ENCODE measurements at places on chromosomes 7 and 10. TPM values are rescaled to one million over a fixed set of nuclear protein-coding genes. Genes with fewer than 3 reads are reported as not detected.
A peak's percentile ranks its signal among the peaks of the same experiment; 100 is the strongest.

DNA sequence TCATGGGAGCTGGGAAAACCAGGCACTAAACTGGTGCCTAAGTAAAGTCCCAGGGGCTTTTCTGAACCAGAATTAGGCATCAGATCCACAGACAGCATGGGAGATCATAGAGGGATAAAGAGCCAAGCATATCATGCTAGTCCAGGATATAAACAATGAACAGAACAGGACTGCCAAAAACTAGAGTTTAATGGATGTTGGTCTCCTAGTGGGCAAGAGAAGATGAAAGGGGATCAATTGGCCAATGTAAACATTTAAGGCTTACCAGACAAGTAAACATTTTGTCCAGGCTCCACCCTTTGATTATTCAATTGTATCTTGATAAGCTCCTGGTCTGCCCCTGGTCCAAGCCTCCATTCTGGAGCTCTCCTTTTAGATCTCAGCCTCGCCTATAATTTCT, 18.9 kb downstream of the MACC1 start:
- DNase-seq = no peak

DNA sequence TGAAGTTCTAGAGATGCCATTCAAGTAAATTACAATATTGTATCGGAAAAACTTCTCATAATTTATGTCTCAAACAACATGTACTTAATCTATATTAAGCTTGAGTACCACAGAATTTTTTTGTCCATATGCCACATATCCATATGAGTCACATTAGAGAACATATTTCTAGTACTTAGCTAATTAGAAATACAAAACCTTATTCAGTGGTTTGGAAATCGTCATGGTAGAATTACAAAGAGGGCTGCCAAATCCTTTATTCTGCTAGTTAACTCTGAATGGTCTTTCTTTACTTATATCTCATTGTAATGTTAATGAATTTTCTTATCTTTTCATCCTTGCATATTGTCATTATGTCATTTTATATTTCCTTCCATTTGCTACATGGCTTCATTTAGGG, 9.0 kb upstream of the VIM start:
- DNase-seq = no peak

DNA sequence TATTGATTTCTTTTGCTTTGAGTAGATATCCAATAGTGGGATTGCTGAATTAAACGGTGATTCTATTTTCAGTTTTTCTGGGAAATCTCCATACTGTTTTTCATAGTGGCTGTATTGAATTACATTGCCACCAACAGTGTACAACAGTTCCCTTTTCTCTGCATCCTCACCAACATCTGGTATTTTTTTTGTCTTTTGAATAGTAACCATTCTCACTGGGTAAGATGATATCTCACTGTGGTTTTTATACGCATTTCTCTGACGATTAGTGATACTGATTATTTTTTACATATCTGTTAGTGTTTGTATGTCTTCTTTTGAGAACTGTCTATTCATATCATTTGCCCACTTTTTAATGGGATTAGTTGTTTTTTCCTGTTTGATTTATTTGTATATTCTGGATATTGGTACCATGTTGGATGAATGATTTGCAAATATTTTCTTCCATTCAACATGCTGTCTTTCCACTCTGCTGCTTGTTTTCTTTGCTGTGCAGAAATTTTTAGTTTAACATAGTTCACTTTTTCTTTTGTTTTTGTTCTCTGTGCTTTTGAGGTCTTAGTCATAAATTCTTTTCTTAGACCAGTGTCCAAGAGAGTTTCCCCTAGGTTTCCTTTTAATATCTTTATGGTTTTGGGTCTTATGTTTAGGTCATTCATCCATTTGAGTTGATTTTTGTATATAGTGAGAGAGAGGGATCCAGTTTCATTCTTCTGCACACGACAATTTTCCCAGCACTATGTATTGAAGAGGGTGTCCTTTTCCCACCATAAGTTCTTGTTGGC, 584.7 kb downstream of the PHTF2 start:
- DNase-seq = no peak

- no peak for DNase-seq
These were observed 145.6 kb downstream of the TWIST1 start for GRCh38 chr7:18971839-18972238.

DNA sequence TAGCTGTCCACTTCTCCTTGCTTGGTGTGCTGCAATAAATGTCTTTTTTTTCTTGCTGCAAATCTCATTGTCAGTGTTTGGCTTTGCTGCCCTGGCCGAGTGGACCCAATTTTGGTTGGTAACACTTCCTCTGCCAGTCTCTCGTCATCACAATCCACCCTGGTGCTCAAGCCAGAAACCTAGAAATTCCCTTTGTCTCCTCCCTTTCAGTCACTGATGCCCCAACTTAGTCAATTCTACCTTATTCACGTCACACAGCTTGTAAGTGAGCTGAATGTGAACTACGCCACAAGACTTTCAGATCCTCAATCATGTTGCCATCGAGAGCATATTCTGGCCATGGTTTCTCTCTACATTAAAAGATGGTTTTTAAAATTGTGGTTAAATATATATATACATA, 13.0 kb upstream of the FRA10AC1 start:
- no peak for DNase-seq

- peak; percentile 47 for DNase-seq
These were observed 20.2 kb upstream of the SLC35G1 start for GRCh38 chr10:93873420-93874115.

- DNase-seq = no peak
These were observed 54.6 kb upstream of the STARD3NL start for GRCh38 chr7:38123494-38123893.

DNA sequence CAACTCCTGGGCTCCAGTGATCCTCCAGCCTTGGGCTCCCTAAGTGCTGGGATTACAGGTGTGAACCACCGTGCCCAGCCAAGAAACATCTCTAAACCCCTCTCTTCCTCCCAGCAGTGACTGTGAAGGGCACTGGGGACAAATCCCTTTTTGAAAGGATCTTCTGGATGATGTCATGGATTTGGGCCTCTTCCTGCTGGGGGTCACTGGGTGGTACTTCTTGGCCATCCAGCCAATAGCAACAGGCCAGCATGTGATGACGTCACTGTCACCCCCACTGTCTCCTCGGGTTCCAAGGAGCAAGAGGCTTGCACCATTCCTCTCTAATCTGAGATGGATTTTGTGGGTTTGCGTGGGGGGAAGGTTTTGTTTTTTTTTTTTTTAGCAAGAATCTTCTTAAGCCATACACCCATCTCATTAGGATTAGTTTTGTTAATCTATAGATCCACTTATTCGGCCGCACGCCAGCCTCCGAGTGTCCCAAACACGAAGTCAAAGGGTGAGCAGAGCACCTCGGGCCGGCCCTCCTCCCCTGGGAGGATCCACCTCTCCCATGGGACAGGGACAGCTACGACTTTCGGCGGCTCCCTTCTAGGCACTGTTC, 29.4 kb upstream of the TNRC18 start:
- DNase-seq = no peak

GRCh38 chr7:34719636-34720035, 61.6 kb downstream of the NPSR1 start:
- DNase-seq = no peak

Gene CYP3A4
- total RNA-seq = not detected

Gene HOXA2
- 2.9 TPM for total RNA-seq

Gene CCDC172
- total RNA-seq = not detected

Gene MRLN
- not detected for total RNA-seq

Gene PILRA
- total RNA-seq = 18.8 TPM

Gene BTBD16
- 1.2 TPM for total RNA-seq

Gene ADRB1
- total RNA-seq = 0.72 TPM

All from kidney (tissue), 22 donors.